ENCODE measurements at places on chromosomes 7 and 10.

GRCh38 chr7:128121711-128122530, 90.7 kb upstream of the LRRC4 start:
- DNase-seq = no peak

DNA sequence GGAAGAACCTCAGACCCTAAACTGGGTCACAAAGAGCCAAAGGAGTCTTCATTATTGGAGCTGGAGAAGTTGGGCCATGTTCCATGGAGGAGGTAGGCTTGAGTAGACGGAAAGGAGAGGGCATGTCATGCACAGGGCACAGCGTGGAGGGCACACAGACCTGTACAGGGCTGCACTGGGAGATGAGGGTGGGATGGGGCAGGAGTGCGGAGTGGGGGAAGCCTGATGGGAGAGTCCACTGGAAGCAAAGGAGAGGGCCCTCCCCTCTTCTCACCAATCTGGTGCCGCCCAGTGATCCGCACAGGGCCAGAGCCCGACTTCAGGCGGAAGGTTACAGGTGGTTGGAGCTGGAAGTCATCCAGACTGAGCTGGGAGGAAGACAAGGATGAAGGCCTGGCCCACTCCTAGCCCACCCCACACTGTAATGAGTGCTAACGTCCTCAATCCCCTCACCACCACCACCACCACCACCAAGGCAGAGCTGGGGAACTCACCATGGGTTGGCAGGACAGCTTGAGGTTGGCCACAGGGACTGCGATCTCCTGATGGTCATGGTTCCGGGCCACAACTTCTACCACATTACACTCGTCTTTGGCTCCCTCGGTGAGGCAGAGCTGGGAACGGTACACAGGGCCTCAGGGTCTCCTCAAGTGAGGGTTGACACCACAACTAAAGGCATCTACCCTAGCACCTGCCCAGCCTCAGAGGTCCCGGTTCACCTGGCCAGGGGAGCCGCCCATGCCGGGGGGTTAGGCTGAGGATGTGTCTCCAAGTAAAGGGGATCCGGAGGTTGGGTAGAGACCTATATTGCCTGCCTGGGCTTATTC, 1.0 kb downstream of the NPM3 start:
- DNase-seq = no peak

DNA sequence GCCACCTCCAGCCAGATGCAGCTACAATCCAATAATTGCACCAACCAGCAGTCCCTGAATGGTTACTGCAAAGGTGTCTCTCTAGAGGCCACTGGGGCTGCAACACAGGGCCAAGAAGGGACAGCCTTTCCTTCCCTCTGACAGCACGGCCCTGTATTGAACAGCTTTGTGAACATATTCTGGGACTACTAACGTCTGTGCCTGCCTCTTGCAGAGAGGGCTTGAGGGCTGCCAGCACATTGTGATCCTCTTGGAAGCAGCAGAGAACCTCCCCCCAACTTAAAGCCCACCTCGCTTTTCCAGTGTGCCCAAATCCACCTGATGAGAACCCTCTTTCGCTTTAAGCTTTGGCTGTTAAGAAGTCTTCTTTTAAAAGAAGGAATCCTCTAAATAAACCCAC, 415.9 kb downstream of the RPS24 start:
- no peak for DNase-seq

DNA sequence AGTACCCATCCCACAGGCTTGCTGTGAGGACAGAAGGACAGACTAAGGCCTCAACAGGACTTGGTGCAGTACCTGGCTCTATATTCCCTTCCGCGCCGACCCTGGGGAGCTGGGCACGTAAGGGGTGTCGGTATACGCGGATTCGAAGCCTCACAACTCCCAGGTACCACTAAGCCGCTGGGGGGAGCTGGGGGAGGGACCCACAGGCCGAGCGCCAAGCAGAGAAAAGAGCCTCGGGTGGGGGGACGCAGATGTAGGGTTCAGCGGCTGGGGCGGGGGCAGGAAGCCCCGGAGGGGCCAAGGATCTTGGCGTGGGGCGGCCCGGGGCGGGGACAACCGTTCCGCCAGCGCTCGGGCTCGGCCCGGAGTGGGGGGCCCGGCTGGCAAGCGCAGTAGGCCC, 126.4 kb upstream of the ZNF746 start:
- DNase-seq = peak; percentile 42

DNA sequence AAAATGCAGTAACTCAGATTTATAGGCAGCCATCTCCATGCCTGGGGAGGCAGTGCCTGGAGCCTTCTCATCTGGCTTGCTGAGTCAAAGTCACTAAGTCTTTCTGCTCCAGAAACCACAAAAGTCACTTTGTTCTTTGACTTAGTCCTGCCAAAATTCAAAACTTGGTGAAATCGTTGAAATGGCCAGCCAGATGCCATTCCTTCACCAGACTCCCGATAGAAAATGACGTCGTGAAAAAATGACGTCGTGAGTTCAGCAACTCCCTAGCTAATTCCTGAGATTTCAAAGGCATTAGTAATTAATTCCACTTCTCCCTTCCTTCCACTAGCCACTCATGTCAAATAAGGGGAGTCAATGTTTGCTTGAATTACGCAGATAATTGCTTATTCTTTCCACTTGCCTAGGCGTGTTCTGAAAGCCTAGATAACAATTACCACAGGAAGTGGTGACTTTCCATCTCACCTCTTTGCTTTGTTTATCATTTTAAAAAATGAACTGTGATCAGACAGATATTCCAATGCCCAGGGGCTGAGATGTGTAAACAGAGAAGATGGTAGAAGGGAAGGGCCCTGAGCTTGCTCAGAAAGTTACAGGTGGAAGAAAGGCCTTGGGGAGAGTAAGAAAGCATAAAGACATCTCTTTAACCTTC, 48.5 kb upstream of the OSBPL3 start:
- DNase-seq = peak; percentile 53

- DNase-seq = no peak
Observed at GRCh38 chr10:15349112-15349511, 22.0 kb downstream of the FAM171A1 start.

GRCh38 chr7:2157473-2158279, 75.1 kb downstream of the MAD1L1 start:
- no peak for DNase-seq

GRCh38 chr7:151834271-151835035, 42.5 kb downstream of the PRKAG2 start:
- DNase-seq = no peak

DNA sequence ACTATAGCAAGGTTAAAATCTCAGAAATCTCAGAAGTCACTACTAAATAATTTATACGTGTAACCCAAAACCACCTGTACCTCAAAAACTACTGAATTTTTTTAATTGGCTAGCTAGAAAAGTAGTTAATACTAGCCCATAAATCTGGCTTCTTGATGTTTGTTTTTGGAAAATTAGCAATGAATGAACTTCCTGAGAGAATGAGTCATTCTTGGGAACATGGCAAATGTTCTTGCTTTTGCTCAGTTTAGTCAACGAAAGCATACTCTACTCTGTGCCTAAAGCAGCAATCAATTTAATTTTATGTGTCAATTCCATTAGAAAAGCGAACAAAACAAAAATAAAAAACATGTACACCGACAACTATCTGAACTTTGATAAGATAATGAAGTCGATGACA, 69.2 kb downstream of the SEMA3E start:
- no peak for DNase-seq

DNA sequence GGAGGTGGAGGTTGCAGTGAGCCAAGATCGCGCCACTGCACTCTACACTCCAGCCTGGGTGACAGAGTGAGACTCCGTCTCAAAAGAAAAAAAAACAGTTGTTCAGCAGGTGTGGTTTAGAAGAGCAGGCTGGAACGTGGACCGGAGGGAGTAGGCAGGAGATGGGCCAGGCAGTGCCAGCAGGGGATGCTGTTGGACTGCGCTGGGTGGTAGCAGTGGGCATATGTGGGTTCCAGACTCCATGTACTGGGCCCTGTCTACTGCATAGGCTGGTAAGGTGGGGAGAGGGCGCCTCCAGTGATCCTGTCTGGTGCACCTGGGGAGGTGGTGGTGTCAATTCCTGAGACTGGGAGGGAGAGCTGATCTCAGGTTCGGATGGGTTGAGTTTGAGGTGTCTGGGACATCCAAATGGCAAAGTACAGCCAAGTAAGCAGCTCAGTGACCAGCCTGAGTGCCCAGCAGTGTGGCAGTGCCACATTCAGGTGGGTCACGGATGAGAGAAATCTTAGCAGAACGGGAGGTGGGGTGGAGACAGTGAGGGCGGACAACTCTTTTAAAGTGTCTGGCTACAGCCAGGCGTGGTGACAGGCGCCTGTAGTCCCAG, 25.9 kb downstream of the SFXN4 start:
- peak; percentile 51 for DNase-seq

- no peak for DNase-seq
Observed at GRCh38 chr10:123544986-123545385, 121.2 kb upstream of the GPR26 start.

GRCh38 chr10:79090134-79090803, 21.5 kb downstream of the ZMIZ1 start:
- no peak for DNase-seq

GRCh38 chr10:110077436-110078130, 69.8 kb downstream of the ADD3 start:
- DNase-seq = no peak

DNA sequence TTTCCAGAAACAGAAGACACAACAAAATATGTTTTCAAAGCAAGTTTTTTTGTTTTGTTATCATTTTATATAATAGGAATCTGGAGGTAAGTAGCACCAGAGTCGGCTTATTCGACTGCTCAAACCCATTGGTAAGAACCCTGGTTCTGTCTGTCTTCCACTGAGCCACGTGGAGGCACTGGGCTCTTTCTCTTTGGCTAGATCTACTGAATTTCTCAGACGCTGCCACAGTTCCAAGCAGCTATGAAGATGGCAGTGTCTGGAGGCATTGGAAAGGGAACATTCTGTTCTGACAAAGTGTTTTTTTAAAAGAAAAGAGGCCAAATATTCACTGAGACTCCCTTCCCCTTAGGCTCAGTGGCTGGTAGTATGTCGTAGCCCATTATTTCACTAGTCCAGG, 338.8 kb downstream of the NRG3 start:
- DNase-seq = no peak

DNA sequence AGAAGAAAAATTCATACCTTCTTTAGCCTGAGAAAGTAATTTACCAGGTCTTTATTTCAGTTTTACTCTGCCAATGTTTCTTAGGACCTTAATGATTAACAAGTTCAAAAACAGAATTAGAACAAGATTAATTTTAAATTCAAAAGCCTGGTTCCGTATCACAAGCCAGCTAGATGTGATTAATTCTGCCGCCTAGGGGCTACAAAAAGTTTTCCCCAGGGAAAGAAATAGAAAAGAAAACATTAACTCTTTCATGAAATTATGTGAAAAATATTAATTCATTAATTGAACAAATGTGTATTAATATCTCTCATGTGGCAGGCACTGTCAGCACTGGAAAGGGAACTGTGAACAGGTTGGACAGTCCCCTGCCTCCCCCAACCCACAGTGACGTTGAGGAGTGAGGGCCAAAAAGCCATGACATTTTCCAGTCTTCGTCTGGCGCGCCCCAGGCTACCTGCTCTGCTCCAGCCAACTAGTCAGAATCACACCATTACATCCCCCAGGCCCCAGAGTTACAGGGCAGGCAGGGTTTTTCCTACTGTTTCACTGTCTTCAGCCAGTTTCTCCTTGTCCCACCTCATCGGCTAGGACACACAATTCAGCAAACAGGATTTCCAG, 20.1 kb downstream of the TMEM176A start:
- no peak for DNase-seq

- DNase-seq = no peak
Observed at GRCh38 chr7:75534727-75535307, 42.7 kb downstream of the SPDYE5 start.

- DNase-seq = no peak
Observed at GRCh38 chr10:112460366-112460765, 13.4 kb downstream of the VTI1A start.

DNA sequence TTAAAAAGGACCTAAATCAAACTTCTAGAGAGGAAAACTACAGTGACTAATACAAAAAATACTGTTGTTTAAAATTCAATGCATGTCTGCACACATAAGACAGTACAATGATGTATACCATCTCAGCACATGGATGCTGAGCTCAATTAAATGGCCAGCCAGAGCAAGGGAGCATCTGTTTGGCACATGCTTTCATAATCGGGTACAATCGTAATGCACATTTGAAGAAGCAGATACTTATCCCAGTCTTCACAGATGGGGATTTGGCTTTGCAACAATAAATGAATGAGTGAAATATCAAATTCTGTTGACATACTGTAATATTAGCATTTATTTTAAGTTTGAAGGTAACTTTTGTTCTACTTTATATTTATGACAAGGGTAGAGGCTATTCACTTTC, 187.8 kb downstream of the CRPPA start:
- DNase-seq = no peak

- DNase-seq = no peak
Observed at GRCh38 chr7:88746126-88746525, 13.4 kb upstream of the ZNF804B start.

DNA sequence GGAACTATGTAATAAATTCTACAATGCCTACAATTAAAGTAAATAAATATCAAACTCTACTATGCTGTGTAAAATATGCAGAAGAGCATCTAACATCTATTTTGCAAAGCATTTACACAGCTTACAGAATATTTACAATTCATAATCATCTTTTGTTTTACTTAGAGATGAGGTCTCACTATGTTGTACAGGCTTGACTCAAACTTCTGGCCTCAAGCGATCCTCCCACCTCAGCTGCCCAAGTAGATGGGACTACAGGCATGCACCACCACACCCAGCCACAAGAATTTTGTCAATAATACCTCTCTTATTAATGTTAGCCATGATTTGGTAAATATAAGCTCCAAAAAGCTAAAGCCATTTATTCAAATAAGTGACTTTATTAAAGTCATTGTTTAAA, 21.9 kb upstream of the CAV2 start:
- DNase-seq = no peak

DNA sequence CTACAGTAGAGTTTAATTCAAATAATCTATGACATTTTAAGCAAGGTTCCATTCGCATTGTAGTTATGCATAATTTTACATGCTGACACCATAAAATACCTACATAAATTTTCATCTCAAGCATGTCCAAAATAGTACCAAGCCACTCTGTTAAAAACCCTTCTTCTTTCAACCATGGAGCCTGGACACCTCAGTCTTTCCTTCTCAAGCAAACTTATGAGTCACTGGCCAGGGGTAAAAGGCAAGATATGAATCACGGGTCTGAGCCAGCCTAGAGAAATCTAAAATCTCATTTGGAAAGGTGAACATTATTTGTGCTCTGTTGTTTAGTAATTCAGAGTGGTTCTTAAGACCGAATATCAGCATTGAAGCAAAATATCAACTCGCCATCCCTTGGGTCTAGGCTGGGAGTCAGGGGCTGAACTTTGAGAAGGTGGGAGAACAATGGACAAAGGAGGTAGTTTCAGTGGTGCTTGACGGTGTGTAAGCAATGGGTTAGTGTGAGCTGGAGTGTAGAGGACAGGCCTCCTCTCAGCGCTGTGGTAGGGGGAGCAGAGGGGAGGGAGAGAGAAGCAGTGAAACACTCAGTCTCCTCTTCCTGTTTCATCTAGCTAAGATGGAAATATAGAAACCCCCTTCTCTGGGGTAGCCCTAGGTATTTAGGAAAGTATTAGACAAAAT, 19.1 kb upstream of the GPAM start:
- no peak for DNase-seq

Data from CD4-positive, alpha-beta T cell treated with Interleukin-2 at 100 ng/mL for 4 hours (primary cell).